ENCODE measurements at places on chromosomes 3 and 15.

- DNase-seq = no peak
These were observed 149.0 kb downstream of the GSK3B start for GRCh38 chr3:119945291-119945690.

DNA sequence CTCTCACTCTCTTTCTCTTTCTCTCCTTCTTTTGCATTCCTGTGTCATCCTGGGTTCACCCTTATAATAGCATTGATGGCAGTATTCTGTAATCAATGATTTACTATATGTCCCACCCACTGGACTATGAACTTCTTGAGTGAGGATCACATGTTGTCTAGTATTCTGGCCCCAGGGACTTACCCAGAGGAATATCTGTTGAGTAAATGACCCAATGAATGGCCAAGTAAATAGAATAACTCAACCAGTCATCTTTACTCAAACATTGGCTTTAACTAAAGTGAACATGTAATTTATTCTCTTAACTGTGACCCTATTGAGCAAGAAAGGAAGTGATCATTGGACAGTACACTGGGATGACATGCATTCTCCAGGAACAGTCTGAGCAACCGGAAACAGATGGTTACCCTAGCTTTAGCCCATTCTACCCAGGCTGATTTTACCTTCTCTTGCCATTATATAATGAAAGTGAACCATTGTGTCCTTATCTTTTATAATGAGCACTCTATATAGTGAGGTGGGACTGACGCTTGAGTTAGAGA is 94.5 kb upstream of the SOX14 start:
- no peak for DNase-seq

GRCh38 chr3:187978433-187979011 is 175.4 kb upstream of the LPP start:
- DNase-seq = no peak

GRCh38 chr3:128366136-128366535 is 100.6 kb downstream of the DNAJB8 start:
- no peak for DNase-seq

- no peak for DNase-seq
These were observed 3.0 kb downstream of the ROBO2 start for GRCh38 chr3:77042882-77043281.

- no peak for DNase-seq
These were observed 270.0 kb downstream of the UACA start for GRCh38 chr15:70493376-70493775.

DNA sequence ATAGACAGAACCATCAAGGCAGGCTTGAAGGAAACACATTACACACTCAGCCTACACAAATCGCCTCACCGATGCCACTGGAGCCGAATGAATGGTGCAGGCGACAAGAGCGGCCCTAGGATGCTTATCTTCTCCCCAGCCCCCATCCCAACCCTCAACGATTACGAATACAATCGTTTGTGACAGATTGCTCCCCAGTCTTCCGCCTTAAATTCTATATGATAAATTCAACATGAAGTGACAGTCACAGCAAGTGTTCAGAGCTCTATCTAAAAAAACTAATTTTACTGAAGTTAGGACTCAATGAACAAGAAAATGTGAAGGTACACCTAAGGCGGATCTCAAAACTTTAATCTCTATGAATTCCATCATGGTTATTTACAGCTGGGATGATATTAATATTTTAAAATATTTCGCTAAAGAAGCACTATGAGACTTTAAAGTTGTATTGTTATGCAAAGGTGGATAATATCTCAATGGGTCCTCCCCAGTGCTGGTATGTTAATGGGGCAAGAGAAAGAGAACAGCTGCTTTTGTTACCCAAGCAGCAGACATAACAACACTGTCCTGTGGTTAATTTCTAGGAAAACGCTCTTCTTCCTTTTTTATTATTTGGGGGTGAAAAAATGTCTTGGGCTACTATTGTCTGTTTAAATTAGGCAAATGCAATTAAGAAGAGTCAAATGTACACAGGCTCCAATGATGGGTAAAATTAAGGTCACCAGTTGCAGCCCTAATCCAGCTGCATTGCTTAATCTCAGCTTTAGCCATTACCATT is 147.6 kb upstream of the NR2F2 start:
- no peak for DNase-seq

DNA sequence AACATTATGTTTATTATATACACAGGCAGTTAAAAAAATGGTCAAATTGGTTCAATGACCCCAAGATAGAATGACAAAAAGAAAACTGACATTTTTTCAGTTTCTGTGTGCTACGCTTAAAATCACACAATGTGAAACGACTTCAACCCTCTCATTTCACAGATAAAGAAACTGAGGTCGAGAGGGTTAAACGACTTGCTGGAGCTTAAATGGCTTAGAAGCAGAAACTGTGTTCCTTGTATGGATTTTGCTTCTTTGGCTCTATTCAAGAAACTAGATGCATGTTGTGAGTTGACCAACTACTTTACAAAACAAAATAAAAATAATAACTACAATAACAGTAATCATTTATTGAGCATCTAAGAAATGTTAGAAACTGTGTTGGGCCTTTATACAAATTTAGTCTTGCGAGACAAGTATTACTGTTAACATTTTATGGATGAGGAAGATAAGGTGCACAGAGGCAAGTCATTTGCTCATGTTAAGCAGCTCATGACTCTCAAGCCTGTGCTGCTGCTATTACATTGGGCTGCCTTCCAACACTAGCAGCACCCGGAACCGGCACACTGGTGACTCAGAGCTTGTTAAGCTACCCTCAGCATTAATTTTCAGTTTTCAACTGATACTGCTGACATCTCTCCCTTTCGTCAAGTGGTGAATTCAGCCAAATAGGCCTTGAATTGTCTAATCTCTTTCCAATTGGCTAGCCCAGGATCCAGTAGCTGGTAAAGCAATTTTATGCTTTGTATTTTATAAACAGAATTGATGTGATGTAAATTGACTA is 487.6 kb downstream of the NAALADL2 start:
- peak; percentile 59 for DNase-seq

DNA sequence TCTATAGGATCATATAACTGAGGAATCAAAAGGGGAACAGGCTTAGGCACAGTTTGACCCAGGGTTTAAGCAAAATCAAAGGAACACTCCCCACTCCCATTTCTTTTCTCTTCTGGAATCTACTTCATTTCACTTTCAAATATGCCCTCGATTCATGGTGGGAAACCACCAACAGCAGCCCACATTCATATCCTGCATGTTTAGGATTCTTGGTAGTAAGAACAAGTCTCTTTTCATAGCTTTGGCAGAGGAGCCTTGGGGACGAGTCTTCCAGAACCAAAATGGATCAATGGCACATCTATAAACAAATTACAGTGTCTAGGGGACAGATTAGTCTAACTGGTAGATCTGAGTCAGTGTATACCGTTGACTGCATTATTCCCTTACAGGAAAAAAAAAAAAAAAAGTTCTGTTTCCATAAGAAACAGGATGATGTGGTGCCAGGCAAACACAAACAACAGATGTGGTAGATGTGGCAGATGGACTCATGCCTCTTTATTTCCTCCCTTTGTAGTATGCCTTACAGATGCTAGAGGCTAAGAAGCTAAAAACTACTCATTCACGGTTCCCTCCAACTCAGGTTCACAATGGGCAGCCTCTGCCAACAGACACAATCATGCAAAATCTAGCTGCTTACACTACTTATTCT is 578.3 kb upstream of the ADAMTS9 start:
- DNase-seq = no peak

DNA sequence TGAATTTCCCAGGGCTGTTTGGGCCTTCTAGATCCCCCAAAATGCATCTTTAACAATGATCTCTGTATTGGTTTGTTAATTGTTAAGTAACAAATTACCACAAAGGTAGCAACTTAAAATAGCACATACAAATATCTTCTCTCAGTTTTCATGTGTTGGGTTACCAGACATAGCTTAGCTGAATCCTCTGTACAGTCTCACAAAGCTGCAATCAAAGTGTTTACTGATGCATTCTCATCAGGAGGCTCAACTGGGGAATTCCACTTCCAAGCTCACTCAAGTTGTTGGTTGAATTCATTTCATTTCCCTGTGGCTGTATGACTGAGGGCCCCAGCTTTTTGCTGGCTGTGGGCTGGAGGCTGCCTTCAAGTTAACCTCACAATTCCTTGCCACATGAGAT is 297.6 kb downstream of the RPLP1 start:
- DNase-seq = no peak

- DNase-seq = peak; percentile 63
These were observed 1.6 kb upstream of the KY start for GRCh38 chr3:134652409-134652831.

GRCh38 chr15:74616996-74617395 is 1.4 kb downstream of the CLK3 start:
- DNase-seq = no peak
